ENCODE measurements at places on chromosomes 7 and 10.

- DNase-seq: no peak
These were observed 156.3 kb downstream of the NEURL1 start for GRCh38 chr10:103649654-103650423.

DNA sequence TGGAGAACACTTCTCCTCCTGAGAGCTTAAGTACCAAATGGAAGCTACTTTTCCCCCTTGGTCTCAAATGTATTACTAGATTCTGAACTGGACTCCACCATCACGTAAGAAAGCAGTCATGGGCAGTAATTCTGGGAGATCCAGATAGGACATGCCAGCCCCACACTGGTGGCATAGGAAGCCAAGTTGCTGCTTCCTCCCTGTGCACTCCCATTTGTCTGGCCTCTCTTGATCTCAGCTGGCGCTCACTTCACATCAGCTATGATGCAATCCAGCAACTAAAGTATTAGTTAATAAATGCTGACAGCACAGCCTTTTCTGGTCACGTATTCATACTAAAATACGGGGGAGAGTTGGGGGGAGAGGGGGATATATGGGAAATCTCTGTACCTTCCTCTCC lies 3.4 kb upstream of the IL6 start:
- no peak for DNase-seq

GRCh38 chr10:62054830-62055229 lies 153.3 kb downstream of the ARID5B start:
- DNase-seq: no peak

GRCh38 chr10:131047501-131047900 lies 264.0 kb downstream of the TCERG1L start:
- no peak for DNase-seq

DNA sequence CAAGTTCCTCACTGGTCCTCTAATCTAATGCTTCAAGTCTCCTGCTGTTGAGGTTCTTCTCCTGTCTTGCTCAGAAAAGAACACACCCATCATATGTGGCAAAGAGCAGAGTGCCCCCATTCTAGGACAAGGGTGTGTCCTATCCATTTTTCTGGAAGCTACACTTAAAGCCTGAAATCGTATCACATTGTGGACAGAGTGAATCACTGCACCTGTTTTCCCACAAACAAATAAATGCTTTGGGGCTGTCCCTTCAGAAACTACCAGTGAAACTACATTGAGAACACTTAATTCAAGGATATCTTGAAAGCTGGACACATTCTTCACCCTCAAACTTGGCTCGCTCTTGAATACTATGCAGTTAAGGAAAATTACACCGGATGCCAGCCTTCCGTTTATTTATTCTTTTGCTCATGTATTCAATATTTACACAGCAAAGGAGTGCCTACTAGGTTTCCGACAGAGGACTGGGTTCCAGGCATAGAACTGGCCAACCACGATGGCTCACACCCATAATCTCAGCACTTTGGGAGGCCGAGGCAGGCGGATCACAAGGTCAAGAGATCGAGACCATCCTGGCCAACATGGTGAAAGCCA lies 473.0 kb downstream of the GALNT17 start:
- no peak for DNase-seq

- no peak for DNase-seq
These were observed 100.7 kb downstream of the IQUB start for GRCh38 chr7:123433665-123434064.

GRCh38 chr7:146424084-146424483 lies 307.5 kb downstream of the CNTNAP2 start:
- DNase-seq: no peak

DNA sequence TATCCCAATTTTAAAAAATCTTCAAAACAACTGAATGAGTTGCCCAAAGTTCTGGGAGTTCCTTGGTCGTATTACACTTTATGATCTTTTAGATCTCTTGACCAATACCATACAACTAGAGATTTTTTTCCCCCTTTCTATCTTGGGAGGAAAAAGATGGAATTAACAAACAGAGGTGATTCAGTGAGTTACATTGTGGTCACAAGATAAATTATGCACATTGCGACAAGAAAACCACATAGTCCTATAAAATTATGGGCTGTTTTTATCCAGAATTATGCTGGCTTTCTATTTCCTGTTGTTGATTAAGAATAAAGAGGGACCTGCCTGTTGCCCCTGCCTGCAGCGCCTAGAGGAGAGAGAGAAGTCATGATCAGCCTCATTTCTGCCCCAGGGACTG lies 8.2 kb upstream of the SGPL1 start:
- DNase-seq: no peak

DNA sequence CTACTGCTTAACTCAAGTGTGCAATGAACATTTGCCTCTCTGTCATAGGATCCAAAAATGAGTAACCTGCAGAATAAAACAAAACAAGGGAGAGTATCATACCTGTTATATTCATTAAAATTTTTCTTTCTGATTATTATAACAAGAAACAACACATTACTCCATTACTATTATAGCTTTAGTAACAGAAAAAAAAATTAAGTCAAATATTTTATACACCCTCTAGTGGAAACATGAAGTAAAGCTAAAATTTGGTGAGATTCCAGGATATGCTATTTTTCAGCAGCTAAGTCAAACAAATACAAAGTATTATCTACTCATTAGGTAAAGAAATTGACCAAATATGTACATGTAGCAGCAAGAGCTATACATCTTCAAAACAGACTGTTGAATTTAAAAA lies 56.3 kb downstream of the PDZD8 start:
- no peak for DNase-seq

DNA sequence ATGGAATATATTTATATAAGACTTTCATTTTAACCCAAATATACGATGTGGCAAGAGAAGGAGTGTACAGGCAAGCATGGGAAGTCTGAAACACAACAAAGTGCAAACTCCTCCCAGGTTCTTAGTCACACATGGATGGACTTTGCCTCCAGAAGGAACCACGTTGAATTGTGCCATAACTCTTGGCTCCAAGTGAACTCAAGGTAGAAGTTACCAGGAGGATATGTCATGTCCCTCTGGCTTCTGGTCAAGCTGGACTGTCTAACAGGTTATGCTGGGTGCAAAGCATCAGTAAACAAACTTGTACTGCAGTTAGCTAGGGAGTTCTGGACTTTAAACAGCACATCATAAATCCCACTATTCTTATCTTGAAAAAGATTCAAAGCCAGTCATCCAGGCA lies 328.3 kb upstream of the TEX47 start:
- DNase-seq: no peak

DNA sequence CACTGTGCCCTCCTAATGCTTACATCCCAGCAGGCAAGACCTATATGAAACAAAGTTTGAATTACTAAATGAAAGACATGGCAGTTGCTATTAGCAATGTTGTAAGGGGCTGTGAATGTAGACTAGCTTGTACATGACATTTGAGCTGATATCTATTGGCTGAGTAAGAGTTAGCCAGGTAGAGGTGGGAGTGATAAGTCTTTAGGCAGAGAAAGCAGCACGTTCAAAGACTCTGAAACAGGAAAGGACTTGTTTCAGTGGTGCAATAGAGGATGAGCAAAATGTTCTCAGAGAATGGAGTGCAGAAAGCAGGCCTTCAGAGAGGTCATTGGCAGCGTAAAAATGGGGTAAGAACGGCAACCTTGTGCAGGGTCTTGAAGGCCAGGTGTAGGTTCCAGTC lies 687.6 kb downstream of the AUTS2 start:
- no peak for DNase-seq

- DNase-seq: no peak
These were observed 17.8 kb upstream of the ZKSCAN1 start for GRCh38 chr7:99997545-99998137.

DNA sequence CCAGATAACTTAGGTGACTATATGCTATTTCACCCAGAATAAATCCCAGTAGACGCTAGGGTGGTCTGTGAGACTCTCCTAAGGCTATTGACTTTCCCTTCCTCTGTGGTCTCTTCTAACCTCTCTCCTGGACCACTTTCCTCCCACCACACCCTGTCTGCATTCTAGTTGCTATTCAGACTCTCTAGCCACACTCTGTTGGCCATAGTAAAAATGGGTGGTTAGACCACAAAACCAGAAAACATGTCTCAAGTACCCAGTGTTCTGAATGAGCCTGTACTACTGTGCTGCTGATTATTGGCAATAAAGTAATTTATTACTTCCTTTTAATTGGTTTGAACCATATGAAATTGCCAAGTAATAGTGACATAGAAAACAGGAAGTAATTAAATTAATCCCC lies 240.8 kb downstream of the KIF20B start:
- no peak for DNase-seq

GRCh38 chr10:94613-95012 lies 40.6 kb upstream of the ZMYND11 start:
- DNase-seq: no peak

DNA sequence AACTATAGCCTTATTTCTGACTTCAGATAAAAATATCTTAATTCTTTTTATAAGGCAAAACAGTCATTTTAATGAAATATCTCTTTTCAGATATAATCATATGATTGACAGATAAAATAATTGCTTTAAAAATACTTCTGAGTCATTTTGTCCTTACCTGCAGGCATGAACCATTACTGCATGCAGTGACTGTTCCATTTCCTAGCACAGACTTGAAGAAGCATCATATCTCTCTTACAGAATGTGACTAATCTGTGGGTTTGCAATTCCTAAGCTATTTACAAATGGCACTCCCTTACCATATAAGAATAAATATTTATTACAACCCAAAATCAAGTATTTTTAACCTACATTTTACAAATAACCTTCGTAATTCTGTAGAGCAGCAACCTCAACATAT lies 120.7 kb downstream of the SRPK2 start:
- no peak for DNase-seq

GRCh38 chr10:125620401-125620800 lies 62.6 kb downstream of the TEX36 start:
- DNase-seq: no peak

GRCh38 chr10:116665541-116666125 lies 44.9 kb downstream of the PNLIPRP2 start:
- no peak for DNase-seq

- no peak for DNase-seq
These were observed 167.6 kb downstream of the CTTNBP2 start for GRCh38 chr7:117705630-117706029.

DNA sequence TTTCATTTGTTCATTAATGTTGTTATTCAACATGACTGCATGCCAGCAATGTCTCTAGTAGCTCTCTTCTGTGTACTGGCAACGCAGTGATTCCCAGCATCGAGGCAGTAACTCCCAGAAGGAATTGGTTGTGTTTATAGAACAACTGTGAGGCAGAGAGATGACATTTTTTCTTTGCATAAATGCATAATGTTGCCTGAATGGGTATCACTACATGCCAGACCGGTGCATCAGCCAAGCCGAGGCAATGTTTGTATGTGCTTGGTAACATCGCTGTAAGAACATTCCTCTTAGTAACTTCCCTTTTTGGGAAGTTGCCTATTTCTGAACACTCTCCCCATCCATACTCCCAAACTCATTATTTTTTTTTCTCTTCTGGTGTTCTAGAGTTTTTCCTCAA lies 182.9 kb downstream of the HTR7 start:
- peak; percentile 94 for DNase-seq

- peak; percentile 65 for DNase-seq
These were observed 18.1 kb upstream of the AKR1E2 start for GRCh38 chr10:4807761-4808507.

DNA sequence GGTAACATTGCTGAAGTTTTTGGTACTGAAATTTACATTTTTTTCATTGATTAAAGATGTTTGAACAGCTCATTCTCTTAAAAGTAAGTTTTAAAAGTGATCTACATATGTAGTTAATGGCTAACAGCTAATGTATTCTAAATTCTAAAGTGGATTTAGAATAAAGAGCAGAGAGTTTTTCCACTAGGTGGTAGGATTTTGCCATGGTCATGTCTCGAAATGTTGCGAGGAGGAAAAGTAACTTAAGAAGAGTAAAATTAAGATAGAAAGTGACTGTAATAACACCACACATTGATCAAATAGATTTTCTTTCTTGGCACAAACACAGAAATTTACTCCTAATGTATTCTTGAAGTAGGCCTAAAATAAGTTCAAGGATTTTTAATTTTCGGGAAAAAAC lies 19.8 kb downstream of the LSMEM1 start:
- DNase-seq: no peak

- no peak for DNase-seq
These were observed 25.0 kb upstream of the CCAR1 start for GRCh38 chr10:68696018-68696417.

GRCh38 chr10:12022580-12023257 lies 19.9 kb downstream of the UPF2 start:
- DNase-seq: no peak

DNA sequence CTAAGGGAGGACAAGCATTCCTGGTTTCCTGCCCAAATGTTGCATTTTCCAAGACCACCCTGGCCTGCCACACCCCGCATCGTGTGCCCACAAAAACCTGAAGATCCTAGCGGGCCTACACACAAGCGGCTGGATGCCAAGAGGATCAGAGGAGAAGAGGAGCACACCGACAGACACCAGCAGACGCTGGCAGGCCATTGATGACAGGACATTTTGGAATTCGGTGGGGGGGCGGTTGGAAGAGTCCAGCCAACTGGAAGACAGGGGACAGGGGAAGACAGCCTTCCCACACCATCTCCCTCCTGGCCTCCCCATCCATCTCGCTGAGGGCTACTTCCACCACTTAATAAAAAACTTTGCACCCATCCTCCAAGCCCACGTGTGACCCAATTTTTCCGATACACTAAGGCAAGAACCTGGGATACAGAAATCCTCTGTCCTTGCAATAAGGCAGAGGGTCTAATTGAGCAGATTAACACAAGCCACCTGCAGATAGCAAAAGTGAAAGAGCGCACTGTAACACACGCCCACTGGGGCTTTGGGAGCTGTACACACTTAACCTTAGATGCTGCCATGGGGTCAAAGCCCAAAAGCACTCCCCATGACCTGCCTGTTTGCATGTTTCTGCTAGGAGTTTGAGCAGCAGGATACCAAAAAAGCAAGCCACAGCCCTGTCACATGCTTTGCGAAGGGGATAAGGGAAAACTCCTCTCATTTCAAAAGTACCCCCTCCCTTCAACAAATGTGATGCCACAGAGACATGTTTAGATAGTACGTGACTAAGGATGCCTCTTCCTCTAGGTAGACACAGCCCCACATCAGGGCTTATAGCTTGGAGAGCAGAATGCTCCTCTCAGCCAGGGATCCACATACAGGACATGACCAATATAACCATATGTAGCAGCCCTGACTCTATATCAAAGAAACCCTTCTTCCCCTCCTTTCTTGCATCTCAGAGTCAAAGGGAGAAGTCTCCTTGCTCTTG lies 13.4 kb upstream of the SMNDC1 start:
- DNase-seq: no peak

- DNase-seq: no peak
These were observed 445.5 kb upstream of the MKI67 start for GRCh38 chr10:128571745-128572144.

DNA sequence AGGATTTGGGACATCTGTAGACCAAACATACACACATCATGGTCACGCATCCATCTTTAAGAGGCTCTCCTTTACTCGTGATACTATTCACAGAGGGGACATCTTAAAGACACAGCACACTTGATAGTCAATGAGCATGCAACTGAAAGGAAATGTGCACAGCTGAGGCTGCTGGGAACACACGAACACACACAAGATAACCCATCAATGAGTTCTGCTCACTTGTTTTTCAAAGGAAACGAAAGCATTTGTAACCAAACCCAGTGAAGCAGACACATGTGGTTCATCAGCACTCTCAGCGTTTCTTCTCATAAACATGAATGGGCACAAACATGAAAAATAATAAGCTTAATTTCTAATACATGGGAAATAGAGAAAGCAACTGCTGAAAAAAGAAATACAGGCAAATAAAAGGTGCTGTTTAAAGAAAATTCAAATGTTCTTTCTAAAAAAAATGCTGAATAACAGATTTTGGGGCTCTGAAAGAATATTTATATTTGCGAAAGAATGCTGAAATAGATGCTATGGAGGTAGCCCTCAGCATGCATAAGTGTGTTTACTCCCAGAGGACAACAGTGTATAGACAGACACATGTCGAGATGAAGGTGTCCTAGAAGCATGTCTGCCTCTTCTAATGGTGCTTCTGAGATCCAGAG lies 59.7 kb upstream of the LAMB4 start:
- DNase-seq: no peak
